Renal cortical epithelial cell (primary cell): ENCODE measurements at places on chromosomes 13 and 19. TPM values are rescaled to one million over a fixed set of nuclear protein-coding genes. Genes with fewer than 3 reads are reported as not detected.

CABP5 gene
- total RNA-seq: not detected in 2 replicates

TMEM190 gene
- not detected in 2 replicates for total RNA-seq

PSG1 gene
- total RNA-seq: 0.35 and 0.70 TPM in 2 replicates

DNA sequence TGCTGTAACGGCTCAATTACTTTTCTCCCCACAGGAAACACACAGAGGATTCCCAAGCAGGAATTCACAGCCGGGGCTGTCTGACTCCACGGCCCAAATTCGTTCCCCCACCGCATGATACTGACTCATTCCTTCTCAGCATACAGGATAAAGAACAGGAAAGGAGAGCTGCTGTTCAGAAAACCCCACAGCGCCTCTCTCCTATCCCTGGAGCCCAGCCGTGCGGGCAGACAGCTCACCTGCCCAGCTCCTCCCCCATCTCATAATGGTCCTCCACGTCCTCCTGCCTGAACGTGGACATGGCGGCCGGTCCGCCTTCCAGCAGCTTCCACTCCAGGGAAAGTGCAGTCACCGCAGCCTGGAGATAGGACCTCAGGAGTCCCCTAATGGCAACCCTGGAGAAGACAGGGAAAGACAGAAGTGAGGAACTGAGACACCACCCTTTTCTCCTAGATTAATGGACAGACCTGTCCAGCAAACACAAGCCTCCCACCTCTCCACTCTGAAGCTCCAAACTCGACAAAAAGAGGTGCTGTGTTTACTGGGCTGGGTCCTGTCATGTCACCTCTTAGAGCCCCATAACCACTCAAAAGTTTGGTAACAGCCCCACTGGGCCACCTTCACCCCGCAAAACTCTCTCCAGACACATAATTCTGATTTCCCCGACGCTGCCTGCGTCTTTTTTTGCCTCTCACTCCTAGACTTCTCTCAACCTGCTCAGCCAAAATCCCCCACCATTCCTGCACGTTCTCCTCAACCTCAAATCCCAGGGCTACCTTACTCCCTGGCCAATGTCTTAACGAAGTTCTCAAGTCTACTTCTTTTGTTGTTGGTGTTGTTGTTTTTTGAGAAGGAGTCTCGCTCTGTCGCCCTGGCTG, 1.2 kb downstream of the DAPK3 start:
- peak; percentile 89 for DNase-seq

- no peak for DNase-seq
These were observed at the start of gene SIGLEC12 for GRCh38 chr19:51501594-51502263. Gene SIGLEC12 (minus strand): TSS chr19:51501800. CDS start chr19:51501733, 67 bp downstream.

DNA sequence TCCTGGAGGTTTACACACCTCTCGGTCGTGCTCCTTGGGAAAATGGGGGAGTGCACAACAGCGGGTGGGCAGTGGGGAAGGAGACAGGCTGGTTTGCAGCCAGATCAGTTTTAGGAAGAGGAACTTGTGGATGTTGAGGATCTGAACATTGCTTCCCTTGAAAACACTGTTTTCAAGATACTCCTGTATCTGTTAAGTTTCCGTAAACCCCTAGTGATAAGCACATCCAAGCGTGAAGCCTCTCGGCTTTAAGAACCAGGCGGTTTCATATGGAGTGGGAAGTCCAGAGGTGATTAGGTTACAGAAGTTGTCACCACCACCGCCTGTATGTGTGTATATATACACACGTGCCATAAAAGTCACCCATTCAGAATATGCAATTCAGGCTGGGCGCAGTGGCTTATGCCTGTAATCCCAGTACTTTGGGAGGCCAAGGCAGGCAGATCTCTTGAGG, 47.4 kb downstream of the SIPA1L3 start:
- no peak for DNase-seq

DNA sequence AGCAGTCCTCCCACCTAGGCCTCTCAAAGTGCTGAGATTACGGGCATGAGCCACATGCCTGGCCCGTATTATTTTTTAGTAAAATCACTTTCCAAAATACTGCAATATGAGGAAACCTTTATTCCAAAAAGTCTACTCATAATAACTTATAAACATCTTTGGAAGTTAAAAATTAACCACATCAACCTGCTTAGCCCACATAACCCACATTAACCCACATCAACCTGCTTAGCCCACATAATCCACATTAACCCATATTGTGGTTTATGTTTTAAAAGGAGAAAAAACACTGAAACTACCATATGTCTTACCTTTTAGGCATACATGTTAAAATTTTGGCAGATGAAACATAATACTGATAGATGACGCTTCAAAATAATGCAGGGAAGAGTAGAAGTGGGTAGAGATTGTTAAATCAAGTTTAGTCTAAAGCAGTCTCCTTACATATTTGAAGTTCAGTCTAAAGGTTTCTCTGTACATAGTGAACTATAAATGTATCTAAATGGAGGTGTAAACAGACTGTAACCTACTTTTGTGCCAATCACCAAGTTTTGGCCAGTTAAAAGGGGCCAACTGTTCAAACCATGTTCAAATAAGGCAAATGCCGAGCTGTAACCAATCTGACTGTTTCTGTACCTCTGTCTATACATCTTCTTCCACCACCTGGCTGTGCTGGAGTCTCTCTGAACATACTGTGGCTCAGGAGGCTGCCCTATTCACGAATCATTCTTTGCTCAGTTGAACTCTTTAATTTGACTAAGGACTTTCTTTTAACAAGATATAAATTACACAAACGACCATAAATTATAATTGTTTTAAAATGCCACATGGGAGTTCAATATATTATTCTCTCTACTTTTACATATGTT, 14.5 kb downstream of the KPNA3 start:
- no peak for DNase-seq
